CD4-positive, alpha-beta T cell treated with Interleukin-21 for 1 hour (primary cell): ENCODE measurements at places on chromosomes 4 and X.

GRCh38 chrX:7073336-7073735 is 74.2 kb upstream of the STS start:
- DNase-seq, result no peak

DNA sequence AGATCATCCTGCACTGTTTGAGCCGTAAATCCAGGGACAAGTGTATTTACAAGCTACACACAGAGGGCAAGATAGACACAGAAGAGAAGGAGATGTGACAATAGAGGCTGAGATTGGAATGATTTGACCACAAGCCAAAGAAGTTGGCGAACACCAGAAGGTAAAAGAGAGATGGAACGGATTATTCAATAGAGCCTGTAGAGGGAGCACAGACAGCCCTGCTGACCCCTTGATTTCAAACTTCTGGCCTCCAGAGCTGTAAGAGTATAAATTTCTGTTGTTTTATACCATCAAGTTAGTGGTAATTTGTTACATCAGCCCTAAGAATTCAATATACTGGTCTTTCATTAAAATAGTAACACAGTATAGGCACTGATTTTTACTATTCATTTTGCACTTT is 447.8 kb downstream of the FAT4 start:
- no peak for DNase-seq

- peak; percentile 47 for DNase-seq
These were observed 151.3 kb upstream of the TTC29 start for GRCh38 chr4:147096667-147097604.

DNA sequence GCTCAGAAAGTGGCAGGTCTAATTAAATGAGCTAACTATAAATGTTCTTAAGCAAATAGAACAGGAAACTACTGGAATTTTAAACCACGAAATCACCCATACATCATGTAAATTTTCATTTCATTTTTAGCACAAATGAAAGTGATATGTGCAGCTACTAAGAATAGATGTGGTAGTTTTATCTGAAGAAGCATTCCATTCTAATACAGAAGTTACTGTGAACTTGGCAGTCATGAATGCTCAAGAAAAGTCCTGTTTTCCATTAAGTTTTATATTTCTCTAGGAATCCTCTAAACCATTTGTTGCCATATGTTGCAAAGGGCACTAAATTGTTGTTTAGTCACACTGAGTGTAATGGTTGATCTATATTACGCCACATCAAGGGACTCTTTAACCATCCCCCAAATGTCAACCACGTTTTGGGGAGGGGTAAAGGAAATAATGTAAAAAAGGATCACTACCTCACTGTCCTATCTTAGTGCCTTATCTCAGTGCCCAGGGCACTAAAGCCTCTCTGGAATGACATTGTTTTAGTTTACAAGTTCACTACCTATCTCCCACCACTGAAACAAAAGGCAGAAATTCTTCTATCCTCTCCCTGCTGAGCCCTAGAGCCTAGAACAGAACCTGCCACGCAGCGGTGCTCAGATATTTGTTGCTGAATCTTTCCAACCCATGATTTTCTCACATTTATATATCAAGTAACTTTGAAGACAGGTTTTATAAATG is 118.0 kb downstream of the SHISA3 start:
- DNase-seq, result no peak

DNA sequence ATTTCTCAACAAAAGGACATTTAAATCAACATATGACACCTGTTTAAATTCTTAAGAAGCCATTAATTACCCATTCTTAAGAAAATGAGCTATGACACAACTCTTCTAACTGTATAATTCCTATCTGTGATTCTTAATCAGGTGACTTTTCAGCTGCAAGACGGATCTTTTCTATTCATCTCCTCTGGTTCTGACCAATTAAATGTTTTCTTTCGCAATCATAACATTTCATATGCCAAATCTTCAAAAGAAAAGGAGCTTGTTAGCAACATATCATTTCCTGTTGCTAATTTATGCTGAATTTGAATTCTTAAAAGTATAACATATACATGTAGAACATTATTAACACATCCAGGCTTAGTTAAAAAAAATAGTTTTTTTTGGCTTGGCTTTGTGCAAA is 62.5 kb downstream of the SEL1L3 start:
- DNase-seq, result no peak

GRCh38 chr4:3009422-3009821 is 46.1 kb downstream of the GRK4 start:
- peak; percentile 21 for DNase-seq

GRCh38 chrX:72366701-72367454 is 61.2 kb upstream of the CITED1 start:
- no peak for DNase-seq

DNA sequence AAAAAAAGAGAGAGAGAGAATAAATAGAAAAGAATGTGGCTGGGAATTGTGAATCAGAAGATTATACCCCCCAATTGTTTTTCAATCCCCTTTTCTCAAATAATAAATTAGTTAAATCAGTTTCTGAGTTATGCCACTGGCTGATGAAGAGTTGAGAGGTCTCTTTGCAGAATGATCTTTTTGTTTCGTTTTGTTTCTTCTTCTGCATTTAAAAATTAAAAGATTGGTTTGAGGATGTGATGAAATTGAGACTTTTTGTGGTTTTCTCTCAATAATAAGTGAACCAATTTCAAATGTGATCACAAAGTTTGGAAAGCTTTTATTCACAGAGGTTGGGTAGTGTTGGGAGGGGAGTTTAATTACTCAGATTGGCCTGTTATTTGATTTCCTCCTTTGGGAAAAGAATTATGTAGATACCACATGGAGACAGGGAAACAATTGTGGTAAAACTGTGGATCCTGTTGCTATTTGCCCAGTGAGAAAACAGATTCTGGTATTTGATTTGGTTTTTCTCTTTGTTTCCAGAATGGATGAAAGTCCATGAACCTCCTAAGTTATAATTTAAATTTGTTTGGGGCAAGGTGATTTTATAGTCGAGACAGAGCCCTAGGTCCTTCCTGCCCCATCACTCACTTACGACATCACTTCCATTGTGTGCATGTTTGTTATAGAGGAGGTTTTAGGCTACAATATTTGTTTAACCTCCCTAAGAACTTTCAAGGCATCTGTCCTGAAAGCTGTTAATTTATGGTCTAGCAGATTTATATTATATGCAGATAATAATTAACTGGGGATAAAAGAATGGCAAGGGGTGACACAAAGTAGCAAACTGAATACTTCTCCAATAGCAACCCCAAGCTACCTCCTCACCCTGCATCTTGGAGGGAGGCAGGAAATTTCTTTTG is 92.0 kb upstream of the BMPR1B start:
- no peak for DNase-seq

GRCh38 chr4:179307297-179308136 is 1865.3 kb upstream of the AGA start:
- peak; percentile 4 for DNase-seq

- no peak for DNase-seq
These were observed 78.2 kb downstream of the BEND4 start for GRCh38 chr4:42074294-42074693.

DNA sequence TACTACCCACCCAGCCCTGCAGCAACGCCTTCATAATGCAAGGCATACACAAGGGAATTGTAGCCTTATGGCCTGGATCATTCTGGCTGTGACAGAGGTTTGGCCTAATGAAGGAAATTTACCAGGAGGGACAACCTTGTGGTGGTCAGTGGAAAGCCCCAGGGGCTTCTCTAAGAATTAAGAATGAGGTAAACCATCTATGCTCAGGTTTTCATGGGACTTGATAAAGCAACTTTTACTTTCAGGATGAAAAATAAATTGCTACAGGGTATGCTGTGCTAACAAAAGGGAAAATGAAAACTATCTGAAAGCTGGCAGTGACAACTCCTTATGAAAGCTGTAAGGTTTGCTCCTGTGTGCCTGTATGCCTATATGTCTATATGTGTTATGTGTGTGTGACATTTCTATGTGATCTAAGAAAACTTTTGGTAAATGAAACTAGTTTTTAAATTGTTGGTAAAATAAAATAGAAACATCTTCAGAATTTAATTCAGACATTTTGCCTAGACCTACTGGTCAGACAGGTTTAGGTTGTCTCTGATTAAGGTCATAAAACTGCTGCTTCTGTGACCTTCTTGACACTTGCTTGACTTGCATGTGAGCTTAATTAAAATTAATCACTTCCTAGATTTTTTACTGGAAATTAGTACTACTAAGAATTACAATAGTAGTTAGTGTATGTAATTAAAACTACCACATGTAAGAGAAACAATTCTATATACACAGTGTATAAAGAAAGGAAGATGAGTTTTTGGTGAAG is 19.9 kb upstream of the TXK start:
- no peak for DNase-seq

DNA sequence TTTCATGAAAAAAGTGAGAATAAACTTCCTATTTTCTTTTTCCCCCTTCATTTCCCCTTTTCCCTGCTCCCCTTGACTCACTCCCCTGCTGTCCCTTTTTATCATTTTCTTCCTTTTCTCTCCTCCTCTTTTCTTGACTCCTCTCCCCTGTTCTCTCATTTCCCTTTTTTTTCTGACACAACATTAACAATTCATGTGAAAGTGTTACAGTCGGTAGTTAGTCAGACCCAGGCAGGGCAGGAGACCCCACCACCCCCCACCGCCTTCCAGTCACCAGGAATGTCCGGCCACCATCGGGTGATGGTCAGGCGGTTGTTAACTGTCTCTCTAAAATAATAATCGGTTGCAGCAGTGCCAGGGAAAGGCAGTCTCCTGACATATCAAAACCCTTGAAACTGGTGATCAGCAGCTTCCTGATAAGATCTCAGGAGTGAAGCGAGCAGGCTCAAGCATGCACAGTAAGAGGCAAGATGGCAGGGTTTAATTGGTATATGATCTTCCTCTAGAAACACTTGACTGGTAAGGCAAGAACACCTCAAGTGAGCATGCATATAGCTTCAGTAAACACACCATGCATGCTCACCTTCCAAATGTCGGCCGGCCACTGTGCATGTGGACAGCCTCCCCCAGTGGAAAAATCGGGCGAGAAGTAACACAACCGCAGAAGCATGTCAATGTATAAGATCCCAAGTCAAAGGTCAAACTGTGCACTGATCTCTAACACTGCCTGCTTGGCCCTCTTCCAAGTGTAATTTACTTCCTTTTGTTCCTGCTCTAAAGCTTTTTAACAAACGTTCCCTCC is 191.4 kb downstream of the NDST4 start:
- no peak for DNase-seq

DNA sequence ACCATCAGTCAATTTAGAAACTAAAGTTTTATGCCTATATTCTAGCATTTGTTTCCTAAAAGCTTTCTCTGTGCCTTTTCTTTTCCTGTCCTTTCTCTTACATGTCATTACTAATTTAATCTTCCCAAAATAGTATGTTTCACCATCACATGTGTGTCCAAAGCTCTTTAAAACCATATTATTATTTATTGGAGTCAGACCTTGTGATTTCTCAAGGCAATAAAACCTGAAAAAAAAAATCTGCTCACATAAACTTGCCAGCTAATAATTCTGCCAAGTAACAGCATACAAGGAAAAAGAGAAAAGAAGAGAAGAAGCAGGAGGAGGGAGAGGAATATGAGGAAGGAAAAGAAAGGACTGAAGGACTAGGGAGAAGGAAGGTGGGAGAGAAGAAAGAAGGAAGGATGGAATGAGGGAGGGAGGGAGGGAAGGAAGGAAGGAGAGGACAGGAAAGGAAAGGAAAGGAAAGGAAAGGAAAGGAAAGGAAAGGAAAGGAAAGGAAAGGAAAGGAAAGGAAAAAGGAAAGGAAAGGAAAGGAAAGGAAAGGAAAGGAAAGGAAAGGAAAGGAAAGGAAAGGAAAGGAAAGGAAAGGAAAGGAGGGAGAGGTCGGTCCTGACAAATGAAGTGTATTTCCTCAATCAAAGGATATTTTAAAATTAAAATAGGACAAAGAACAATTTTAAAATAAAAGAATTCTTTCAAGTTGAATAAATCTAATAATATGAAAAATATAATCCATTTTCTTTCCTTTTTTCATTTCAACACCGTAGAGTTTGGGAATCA is 57.4 kb downstream of the ANTXR2 start:
- no peak for DNase-seq
